Fibroblast of skin of abdomen (primary cell): ENCODE measurements at places on chromosomes 11 and 22.
A peak's percentile ranks its signal among the peaks of the same experiment; 100 is the strongest.

DNA sequence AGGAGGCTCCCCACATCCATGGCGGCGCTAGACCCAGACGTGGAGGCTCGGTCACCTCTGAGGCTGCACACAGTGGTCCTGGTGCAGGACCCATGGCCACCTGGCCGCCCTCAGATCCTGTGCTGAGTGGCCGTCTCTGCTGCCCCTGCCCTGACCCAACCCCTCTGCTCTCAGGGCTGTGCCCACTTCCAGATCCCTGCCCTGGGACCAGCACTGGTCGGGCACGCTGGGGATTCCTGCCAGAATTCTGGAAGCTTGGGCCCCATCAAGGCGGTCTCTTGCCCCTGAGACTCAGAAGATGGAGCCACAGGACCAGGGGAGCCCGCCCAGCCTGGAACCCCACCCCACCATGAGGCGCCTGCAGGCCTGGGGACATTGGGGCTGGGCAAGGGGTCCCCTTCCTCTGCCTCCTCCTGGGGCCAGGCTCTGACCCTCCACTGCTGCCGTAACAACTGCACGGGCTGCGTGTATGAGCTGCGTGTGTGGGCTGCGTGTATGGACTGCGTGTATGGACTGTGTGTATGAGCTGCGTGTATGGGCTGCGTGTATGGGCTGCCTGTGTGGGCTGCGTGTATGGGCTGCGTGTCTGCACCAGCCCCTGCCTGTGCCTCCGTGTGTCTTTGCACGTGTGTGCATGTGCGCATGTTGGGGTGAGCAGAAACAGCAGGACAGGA is 48.7 kb downstream of the IGLL1 start:
- DNase-seq = no peak

DNA sequence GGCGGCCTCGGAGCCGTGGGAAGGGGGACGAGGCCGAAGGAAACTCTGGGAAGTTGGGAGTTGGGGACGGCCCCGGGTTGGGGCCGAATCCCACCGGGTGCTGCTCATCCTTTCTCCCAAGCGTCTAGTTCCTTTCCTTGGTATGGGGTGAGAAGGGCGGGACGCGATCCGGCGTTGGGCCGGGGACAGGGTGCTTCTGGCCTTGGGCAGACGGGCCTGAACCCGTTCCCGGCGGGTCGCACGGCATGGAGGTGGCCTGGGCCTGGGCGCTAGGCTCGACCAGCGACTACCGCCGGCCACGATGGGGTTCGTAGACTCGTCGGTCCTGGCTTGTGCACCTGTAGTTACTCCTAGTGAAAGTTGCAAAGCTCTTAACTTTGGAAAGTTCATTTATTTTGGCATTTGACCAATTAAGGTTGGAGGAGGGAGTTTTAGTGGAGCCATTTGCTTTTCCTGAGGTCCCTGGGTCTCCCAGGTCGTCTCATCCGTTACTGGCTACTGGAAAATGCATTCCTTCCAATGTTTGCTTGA is 1.0 kb downstream of the SYT9 start:
- no peak for DNase-seq

DNA sequence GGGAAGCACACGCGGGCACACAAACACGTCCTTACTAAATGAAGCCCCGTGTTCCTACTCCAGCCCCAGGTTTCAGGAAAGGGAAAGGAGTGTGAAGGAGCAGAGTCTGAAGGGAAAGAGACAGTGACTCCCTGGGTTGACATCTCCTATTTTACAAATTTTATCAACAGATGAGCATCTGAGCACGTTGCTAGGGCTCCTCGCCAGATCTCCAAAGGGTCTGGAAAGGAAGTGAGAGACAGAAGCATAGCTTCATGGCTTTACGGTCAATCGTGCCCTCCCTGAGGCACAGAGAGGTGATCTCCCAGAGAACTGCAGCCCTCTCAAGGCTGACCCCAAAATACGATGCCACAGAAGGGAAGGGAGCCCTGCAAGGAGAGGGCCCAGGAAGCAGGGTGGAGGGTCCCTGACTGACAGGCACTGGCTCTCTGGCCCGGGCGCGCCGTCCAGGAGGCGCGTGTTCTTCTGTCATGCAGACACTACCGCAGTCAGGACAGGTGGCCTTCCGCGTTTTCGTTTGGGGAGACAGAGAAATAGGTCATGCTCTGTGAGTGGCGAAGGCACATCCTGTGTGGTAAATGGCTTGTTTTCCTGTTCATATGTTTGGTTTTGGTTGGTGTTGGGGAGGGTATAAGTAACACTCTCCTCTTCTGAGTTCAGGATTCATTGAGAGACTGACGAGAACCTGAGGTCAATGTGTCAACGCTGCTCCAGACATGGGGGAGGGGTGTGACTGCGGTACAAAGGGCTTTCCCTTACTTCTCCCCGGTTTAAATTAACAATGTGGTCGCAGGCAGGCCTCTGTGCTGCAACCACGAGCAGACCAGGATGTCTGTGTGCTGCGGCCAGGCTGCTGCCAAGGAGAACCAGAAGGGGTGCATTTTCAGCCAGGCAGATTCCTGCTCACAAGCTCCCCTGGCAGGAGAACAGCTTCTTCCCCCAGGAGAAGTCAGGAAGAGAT is 813.3 kb downstream of the OPCML start:
- DNase-seq = peak; percentile 81

DNA sequence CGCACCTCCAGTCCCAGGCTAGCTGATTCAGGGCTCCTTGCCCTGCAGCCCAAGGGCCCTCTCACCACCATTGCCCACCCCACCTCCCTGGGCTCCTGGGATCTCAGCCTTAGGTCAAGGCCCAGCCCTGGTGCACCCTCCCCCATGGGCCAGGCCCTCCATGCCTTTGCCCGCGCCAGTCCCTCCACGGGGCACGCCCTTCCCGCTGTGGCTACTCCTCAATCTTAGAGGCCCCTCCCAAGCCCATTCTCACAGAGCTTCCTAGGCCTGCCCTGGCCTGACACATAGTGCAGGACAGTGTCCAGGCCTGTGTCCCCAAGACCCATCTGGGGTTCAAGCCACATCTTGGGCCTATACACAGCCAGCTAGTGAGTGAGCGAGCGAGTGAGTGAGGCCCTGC is 6.9 kb downstream of the GP1BB start:
- no peak for DNase-seq

DNA sequence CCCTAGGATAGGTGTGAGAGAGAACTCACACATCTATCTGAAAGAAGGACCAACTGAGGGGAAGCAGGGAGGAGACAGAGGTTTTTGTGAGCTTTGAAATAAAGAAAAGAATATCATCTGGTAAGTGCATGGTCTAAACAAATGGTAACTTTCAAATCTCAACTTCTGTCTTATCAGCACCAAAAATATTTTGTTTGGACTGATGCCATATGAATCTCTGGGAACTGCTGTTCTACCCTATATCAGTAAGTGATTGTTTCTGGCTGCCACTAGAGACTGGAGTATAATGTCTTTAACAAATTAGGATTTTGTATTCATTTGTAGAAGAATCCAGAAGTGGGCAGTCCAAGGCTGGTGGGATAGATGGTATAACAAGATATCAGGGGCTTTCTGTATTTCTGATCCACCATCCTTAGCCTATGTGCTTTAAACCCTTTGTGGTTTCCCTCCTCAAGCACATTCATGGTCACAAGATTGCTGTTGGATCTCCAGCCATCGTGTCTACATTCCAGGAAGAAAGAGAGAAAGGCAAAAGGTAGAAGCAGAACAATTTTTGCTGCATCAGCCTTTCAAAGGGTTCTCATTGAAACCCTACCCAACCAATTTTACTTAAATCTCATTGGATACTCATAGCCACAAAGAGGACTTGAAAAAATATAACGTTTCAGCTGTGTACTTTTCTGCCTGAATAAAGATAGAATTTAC is 4.7 kb downstream of the HEPHL1 start:
- no peak for DNase-seq

DNA sequence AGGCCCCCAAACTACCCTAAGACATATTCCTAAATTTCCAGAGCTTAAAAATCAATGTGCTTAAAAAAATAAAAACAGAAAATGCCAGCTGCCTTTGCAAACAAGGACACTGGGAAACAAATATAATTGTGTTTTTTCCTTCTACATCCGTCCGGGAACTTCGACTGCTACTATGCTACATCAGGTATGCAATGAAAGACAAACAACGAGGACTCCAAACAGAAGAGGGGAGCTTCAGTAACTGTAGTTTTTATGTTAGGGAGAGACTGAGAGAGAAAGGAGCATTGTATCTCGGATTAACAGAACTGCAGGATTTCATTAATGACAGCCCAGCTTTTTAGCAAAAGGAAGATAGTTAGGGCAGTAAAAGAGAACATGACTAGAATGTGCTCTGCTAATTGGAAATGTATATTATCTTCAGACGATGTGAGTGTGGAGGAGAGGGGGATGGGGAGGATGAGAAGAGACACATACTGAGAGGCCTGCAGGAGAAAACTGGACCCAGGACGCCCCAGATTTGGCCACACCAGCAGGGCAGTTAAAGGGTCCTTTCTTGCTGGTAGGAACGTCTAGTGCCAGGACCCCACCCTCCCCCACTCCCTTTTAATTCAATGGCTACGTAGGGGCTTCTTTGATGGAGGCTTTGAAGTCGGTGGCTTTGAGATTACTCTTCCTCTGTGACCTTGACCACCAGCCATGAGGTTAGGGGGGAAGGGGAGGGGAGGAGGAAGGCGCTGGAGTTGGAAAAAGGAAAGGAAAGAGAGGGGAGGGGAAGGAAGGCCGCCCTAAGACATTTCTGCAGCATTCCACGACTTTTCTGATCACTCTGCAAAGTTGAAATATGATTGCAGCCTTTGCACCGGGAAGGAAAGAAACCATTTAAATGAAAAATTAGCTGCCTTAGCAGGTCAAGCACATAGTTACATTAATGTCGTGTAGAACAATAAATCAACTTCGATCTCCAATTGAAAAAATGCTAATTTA is 187.1 kb downstream of the BLID start:
- no peak for DNase-seq

GRCh38 chr11:117584056-117584830 is 212.8 kb downstream of the DSCAML1 start:
- DNase-seq = peak; percentile 62

GRCh38 chr11:121250843-121251242 is 41.7 kb upstream of the SC5D start:
- peak; percentile 21 for DNase-seq

GRCh38 chr11:79186669-79187068 is 254.2 kb downstream of the TENM4 start:
- no peak for DNase-seq

- no peak for DNase-seq
Measured at GRCh38 chr22:32606181-32606580, 131.6 kb downstream of the FBXO7 start.

GRCh38 chr11:73510877-73511276 is 87.0 kb downstream of the FAM168A start:
- DNase-seq = no peak

GRCh38 chr11:110518809-110519514 is 89.2 kb downstream of the FDX1 start:
- peak; percentile 73 for DNase-seq

DNA sequence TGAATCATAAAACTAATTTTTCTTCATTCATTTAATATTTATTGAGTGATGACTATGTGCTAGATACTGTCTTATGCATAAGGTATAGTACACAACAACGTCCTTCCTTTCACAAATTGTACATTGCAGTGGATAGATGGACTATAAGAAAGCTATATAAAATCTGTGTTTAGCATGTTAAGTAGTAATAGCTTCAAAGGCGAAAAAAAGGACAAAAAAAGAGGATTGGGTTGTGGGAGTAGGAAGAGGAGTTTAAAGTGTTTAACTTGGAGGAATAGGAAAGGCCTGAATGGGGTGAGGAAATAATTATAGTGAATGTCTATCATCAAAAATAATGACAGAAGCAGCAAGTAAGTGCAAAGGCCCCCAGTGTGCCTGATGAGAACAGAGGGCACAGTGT is 565.4 kb upstream of the LUZP2 start:
- no peak for DNase-seq

GRCh38 chr22:20422271-20423007 is 15.2 kb downstream of the SCARF2 start:
- DNase-seq = peak; percentile 91

DNA sequence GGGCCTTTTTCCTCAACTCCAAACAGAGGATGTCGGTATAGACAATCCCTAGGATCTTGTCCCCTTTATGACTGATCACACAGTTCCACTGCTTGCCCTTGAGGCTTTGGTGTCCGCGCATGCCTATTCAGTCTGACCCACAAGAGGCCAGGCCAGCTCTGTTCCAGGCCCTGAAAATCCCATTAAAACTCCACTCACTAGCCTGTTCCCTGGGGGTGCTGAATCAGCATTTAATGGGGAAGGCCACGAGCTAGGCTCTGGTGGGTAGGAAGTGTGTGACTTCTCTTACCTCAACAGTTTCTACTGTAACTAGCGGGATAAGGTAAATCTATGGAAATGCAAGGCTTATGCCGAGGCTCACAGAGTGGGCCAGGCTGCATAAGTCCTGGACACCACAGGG is 117.7 kb downstream of the PTPRJ start:
- no peak for DNase-seq

DNA sequence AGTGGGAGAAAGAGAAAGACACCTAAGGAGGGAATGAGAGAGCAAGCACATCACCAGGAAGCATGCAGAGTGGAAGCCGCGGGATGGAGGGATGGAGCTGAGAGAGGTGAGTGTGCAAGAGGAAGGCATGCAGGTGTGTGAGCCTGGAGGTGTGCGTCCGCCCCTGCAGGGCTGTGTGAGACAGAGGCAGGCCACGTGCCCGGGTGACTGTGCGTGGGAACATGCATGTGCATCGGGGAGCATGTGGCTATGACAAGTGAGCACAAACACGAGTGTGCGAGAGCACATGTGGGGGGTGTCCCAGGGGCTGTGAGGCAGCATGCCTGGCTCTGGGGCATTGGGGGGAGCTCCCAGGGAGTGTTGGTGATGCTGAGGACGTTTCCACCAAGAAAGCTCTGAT is 29.9 kb downstream of the PTPN5 start:
- no peak for DNase-seq

DNA sequence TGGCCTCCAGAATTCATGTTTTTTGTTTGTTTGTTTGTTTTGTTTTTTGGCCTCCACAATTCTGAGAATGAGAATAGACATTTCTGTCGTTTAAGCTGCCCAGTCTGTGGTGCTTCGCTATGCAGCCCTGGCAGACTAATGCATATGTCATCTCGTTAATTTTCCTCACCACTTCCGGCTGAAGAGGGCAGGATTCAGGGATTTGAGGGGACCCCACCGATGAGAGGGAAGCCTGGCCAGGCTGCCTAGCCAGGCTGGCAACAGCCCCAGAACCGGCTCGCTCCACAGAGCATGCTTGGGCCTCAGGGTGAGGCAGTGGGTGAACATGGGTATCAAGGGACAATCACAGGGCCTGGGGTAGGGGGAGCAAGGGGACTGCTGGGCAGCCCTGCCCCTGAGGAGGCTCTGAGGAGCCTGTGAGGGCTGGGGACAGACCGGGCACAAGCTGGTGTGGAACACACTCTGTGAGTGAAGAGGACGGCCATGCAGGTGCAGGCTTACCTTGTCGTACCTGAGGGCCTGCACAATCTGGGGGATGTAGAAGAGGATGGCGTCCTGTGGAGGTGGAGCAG is 47.8 kb upstream of the SERPIND1 start:
- peak; percentile 9 for DNase-seq
